Stimulated activated CD4-positive, alpha-beta T cell treated with anti-CD3 and anti-CD28 coated beads, Interleukin-12 subunit alpha, Interleukin-12 subunit beta, amount 100 ng/mL, for 24 hours (primary cell): ENCODE measurements at places on chromosomes 3 and 15.

- DNase-seq: no peak
These were observed 96.6 kb downstream of the EFL1 start for GRCh38 chr15:82165948-82166376.

DNA sequence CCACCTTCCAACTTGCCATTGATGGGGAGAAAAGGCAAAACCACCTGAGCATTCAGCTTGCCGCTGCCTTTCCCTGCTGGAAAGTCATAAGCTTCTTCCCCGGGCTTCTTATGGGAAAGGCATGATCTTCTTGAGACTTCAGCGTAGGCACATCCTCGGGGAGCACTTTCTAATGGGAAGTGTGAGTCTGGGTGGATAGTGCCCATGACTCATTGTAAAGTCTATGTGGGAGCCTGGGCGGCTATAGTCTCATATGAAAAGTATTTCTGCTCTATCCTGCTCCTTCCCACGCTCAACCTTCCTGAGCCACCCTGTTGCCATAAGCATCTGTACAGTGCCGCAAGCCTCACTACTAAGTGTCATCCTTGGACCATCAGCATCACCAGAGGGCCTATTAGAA lies 309.9 kb upstream of the THBS1 start:
- no peak for DNase-seq

GRCh38 chr15:57969355-57969754 lies 96.2 kb downstream of the ALDH1A2 start:
- no peak for DNase-seq

DNA sequence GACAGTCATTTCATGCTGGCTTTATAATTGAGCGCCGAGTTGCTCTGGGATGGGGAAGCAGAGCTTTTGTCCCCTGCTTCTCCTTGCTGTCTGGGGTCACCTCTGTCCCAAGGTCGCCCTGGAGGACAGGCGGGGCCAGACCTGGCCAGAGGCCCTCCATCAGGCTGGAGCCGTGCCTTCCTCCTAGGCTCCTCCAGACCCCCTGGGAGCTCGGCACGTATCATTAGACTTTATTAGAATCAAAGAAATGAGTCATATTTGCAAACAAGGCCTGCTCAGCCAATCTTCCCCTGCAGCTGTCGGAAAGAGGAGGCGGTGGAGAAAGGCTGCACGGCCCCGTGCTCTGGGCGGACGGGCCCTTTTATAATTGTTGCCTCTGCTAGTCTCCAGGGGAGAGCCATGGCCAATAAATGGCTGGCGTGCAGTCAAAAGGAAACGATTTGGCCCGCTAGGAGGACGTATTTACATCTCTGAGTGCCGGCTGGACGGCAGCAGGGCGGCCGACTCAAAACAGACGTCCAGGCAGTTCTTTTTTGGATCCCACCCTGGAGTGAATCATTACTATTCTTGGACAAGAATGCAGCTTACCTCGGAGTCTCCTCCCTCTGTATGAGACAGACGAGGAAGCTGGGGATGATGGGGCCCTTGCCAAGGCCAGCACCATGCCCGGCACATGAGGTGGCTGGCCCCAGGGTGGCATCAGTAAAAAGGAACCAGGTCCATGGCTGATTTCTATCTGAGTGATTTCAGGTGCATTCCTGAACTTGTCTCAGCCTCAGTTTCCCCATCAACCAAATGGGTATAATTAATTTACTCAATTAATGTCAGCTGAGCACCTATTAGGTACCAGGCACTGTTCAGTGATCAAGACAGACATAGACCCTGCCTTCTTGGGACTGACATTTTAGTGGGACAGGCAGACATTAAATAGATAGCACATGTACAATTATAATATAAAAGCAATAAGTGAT lies 50.6 kb downstream of the SLC6A6 start:
- DNase-seq: no peak

- no peak for DNase-seq
These were observed 660 bp upstream of the BCL2L10 start for GRCh38 chr15:52113235-52113634.

DNA sequence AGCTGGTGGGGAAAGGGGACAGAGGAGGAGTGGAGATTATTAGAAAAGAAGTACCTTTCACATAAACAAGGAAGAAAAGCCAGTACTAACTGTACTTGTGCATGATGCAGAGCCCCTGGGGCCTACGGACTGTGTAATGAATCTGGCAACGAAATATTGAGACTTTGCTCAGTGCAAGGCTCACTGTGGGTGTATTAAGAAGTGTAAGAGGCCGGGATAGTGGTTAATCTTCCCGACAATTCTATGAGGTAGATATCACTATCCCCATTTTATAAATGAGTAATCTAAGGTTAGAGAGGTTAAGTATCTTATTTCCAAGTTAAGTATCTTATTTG lies 89.5 kb downstream of the WDR76 start:
- no peak for DNase-seq

GRCh38 chr3:57852896-57853295 lies 96.8 kb downstream of the SLMAP start:
- DNase-seq: no peak

DNA sequence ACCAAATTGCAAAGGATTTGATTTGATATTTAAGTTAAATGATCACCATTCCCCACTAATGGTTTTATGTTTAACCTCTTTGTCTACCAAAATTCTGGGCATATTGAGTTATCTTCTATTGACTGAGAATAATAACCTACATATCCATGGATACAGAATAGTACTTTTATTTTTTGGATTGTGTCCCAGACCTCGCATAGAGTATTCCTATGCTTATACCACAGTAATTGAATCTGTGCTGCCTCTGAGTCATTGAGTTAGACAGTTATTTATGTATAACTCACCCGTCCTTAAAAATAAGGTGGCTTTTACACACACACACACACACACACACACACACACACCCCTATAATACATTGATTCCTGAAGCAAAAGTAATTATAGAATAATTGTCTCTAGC lies 690.1 kb upstream of the BCHE start:
- DNase-seq: no peak

DNA sequence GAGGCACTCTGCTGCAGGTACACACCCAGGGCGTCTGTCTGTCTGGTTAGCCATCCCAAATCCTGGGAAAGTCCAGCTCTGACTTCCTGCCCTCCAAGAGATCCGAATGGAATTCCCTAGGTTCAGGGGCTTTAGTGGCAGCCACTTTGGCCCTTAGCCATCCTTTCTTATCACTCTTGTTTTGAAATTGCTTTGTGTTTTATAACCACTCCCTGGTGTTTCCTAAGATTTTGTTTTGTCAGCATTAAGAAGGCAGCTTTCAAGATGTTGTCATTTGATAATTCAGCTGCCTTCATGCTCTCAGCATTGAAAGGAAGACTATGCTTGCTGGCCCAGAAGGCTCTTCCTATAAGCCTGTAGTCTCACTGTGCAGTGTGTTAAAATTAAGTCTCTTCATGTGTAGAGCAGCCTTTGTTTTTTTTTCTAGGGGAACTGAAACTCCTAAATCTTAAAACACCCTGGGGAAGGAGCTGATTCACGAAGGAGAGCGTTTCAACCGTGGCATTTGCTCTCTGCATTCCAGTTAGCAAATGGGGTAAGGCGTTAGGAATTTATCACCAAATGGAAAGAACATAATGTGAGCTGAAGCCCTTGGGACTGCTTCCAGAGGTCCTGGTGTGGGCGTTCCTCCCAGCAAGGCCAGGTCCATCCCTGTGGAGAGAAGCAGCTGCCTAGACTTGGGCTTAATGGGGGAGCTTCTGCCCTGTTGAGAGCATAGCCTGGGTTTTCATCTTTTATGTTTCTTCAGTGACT lies 14.2 kb upstream of the CLEC3B start:
- no peak for DNase-seq

DNA sequence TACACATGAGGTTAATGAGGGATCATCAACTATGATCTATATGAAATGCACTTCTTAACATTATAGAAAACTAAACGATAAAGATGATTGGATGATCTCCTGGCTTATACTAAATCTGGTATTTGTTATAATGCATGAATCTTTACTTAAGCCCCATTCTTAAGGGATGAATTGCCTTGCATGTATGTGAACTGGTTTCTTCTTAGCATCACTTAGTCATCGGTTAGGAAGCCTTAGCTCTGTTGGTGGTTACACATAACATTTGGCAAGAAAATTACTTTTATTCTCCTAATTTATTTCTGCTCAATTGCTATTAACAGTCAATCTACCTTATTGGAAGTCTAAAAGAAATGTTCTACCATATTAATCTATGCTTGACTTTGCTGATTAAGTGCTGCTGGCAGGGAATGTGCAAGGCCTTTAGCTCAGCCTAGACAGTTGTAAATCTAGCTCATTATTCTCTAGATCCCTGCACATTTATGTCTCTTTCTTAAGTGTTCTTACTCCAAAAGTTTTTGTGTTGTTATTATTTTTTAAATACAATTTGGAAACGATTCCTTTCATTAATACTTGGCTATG lies 356.0 kb downstream of the ZPLD1 start:
- DNase-seq: no peak

DNA sequence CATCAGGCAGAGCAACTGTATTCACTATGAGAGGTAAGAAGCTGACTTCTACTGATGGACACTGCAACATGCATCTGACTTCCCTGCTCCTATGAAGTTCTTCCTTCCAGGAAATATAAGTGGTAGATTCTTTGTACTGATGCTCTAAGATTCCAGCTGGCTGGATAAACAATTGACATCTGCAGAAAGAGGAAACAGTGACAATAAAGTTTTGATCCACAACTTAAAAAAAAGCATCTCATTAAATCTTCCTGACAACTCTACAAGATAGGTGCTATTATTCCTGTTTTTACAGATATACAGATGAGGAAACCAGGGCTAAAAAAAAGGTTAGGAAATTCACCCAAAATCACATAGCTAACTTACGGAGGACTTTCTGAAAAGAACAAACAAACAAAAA lies 142.8 kb downstream of the VPS13C start:
- no peak for DNase-seq

GRCh38 chr3:100288288-100288894 lies 27.6 kb downstream of the TBC1D23 start:
- no peak for DNase-seq

- DNase-seq: peak; percentile 43
These were observed 58.0 kb downstream of the CMTM8 start for GRCh38 chr3:32296251-32297204.

GRCh38 chr3:4749567-4750002 lies 229.7 kb upstream of the BHLHE40 start:
- DNase-seq: no peak

GRCh38 chr3:65352951-65353350 lies 665.2 kb upstream of the ADAMTS9 start:
- DNase-seq: no peak

- DNase-seq: peak; percentile 15
These were observed 23.5 kb downstream of the DRD3 start for GRCh38 chr3:114155370-114155821.

DNA sequence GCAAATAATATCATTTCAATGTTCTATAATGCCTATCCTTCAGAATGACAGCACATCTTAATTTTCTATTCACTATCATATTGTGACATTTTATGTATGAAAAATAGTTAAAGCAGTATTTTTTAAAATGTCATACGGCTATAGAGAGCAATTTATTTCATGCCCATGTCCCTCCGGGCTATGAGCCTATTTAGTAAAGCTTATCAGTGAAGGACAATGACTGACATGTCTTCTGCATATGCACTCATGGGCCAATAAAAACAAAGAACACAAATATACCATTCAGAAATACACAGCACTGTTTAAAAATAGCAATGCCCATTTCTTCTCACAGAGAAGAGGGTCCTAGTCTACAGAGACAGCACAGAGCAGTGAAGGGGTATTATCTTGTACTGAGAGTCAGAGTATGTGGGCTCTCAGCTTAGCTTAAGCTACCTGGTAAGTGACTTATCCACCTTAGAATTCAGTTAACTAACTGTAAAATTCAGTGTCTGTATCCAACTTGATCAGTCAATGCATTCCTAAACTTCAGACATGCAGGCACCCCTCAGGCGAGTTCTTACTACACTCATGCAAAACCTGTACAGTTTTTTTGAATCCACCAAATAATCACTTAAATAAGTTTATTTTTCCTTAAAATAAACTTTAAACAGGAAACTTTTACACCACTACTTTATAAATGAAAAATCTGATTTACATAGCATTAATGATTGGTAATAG lies 9.0 kb downstream of the GOLIM4 start:
- DNase-seq: no peak

DNA sequence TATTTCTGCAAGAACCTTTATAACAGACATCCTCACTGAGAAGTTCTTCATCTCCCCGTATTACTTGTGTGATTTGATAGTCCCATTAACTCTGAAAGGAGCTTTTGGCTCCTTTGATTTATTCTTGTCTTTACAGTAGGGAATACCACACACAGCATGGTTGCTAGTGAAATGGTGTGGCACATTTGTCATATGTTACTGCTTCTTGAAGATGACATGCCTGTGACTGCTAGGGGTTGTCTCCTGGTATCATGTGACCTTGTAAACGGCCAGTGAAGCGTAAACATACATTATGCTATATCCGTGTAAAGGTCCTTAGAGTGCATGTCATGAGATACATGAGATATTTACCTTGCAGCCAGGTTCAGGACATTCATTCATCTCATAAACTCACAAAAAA lies 197.9 kb downstream of the RYR3 start:
- no peak for DNase-seq

- DNase-seq: no peak
These were observed 1.3 kb downstream of the DMXL2 start for GRCh38 chr15:51621155-51621765.

DNA sequence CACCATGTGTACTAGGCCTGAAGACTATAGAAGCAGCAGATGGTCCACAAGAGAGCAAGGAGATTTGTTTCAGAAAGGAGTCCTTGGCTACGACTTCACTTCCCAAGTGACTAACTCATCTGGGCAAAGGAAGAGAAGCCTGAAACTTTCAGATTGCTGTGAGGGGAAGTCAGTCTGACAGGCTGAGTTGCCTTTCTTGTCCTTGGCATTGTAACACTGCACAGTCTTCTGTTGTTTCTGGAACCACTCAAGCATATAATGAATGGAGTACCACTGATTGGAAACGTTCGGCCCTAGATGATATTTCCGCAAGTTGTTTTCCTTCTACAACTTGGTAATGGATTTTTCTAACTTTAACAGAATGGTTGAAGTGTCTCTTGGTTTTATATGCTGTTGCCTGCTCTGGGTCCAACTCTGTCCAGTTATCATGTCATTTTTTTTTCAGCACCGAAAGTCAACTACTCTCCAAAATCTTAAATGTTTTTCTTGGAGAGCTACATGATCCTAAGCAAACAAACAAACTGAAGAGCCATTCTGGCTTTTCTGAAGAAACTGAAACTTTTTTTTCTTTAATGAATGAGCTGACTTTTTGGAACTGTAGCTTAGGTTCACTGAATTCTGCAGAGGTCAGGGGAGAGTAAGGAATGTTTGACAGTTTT lies 685.7 kb downstream of the MECOM start:
- no peak for DNase-seq

GRCh38 chr3:170768334-170768801 lies 101.6 kb downstream of the RPL22L1 start:
- no peak for DNase-seq

DNA sequence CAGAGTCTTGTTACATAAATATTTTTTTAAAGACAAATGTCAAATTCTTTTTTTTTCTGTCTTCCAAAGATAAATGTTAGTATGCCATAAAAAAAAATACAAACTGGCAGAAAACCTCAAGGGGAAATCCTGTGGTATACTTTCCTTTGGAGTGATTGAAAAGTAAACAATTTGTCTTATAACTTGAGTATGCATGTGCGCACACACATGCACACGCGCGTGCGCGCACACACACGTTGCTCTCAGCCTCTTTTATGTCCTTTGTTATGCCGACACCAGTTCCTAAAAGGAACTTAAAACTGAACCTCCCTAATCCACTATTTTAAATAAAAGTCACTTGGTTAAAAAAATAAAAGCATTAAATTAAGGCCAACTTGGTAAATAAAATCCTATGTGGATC lies 58.1 kb downstream of the TGFBR2 start:
- DNase-seq: no peak

- no peak for DNase-seq
These were observed 1.3 kb downstream of the GREM1 start for GRCh38 chr15:32718821-32719716.

- no peak for DNase-seq
These were observed 307.8 kb upstream of the ARRDC4 start for GRCh38 chr15:97652700-97653167.
